ENCODE measurements at places on chromosomes 13 and 19.

DNA sequence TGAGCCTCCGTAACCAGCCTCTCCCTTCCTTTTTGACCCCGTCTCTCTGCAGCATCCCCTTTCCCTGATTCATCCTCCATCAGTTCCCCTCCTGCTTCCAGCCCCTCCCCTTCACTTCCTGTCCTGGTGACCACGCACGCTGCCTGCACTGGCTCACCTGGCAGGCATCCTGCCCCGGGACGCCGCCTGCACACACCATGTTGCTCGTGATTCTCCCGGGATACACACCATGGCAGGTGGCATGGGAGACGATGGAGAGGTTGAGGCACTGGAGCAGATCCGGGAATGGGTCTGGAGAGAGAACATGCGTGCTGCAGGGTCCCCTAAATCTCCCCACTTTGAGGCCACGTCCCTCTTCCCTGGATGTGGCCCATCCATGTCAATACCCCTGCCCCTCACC lies 4.2 kb downstream of the KLK12 start:
- DNase-seq = no peak

GRCh38 chr13:94318418-94318817 lies 161.1 kb downstream of the DCT start:
- no peak for DNase-seq

GRCh38 chr19:33699754-33700407 lies 78.1 kb downstream of the CHST8 start:
- DNase-seq = no peak

DNA sequence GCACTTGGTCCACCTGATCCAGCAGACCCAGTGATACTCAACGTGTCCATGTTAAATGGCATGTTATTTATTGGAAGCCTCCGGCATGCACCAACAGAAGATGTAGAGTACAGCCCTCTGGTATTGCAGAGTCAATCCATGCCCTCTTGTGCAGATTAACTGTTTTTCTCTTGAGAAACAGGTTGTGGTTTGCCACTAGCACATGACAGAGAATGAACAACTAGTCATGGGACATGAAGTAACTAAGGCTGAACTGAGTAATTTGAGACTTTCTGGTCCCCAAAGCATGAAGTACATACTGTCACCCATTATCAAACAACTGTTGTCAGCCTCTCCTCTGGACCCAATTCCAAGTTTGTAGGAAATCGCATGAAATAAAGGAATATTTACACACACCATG lies 3.2 kb downstream of the ZNF562 start:
- DNase-seq = no peak

- DNase-seq = no peak
Observed at GRCh38 chr13:95954266-95954665, 98.9 kb downstream of the UGGT2 start.

GRCh38 chr13:78098249-78098648 lies 179.6 kb upstream of the EDNRB start:
- no peak for DNase-seq

DNA sequence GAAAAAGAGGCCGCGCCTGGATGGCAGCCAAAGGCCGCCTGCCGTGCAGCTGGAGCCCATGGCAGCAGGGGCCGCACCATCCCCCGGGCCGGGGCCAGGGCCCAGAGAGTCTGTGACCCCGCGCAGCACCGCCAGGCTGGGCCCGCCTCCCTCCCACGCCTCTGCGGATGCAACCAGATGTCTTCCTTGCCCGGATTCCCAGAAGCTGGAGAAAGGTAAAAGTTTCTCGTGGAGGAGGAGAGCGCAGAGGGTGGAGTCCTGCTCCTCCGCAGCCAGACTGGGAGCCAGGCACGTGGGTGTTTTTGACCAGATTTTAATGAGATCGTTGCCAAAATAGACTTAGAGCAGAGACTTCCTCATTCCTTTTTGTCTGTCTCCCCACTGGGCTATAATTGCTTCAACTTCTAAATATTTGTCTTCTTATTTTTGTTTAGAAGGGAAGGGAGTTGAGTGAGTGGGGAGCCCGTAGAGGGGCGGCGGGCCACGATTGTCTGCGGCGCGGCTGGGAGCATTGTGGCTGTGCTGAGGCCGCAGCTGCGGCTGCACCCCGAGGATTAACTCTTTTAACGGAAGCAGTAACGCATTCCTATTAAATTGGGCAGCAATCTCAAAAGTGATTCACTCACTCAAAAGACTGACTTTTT lies 22.8 kb upstream of the NDUFS7 start:
- no peak for DNase-seq

DNA sequence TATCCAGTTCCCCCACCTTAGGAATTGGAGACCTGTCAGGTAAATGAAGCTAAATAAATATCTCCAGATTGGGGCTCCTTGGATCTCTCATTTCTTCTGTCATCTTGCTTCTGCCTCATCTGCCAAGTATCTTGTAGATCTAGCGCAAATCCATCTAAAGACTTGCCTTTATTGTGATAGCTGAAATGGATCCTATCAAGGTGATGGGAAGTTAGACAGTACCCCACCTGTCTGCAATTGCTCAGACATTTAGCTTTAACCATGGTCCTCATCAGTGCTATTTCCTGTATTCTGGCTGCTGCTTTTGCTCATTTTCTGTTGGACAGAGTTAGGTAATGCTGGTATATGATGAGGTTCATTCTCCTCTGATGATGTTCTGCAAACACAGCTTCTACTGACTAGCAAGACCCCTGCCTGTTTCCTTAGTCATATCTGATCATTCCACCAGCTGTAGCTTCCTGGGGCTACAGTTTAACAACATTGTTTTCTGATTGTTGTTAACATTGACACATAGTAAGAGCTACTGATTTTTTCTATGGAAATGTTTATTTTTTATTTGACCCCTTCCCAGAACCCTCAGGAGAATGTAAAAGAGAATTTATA lies 340.0 kb downstream of the DCT start:
- no peak for DNase-seq

GRCh38 chr13:94324767-94325540 lies 154.5 kb downstream of the DCT start:
- DNase-seq = no peak

Data from activated T-cell treated with anti-CD3 and anti-CD28 coated beads, Interleukin-2, amount 50 U/mL, for 48 hours (primary cell).